ENCODE measurements at places on chromosomes 4 and X.
A peak's percentile ranks its signal among the peaks of the same experiment; 100 is the strongest.

- DNase-seq, result no peak
These were observed 54.1 kb downstream of the GRK4 start for GRCh38 chr4:3017504-3017903.

- DNase-seq, result no peak
These were observed 1075.7 kb upstream of the PABPC4L start for GRCh38 chr4:135277068-135277979.

GRCh38 chrX:45850197-45850774 lies 649.6 kb upstream of the DIPK2B start:
- DNase-seq, result no peak

DNA sequence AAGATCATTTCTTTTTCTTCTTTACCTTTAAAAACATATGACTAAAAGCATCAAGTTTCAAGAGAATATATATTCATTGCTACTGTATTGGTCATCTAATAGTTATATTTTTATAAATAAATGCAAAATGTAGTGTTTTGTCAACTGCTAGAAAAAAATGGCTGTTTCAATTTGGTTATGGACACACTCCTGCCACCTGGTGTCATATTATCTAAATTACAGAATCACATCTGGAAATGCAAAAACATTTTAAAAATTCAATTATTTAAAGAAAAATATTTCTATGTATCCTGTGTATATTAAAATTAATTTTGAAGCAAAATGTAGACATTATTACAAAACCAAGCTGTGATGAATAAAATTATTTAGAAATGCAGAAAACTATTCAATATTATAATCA lies 329.4 kb upstream of the PCDH18 start:
- DNase-seq, result peak; percentile 14

DNA sequence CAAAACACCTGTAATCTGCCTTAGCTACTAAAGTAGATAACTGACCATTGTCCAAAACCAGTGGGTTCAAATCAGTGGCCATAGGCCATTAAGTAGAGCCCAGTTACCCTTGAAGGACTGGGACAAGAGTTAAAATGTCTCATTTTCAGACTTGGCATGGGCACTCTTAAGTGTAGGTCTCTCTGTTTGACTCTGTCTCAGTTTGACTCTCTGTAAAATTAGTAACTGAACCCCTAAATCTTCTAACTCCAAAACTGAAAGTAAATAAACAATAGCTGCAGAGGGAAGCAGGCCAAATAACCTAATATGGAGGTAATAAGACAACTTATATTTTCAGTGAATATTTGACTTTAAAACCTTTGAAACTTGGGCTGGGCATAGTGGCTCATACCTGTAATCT lies 89.1 kb downstream of the SLC16A2 start:
- DNase-seq, result no peak

DNA sequence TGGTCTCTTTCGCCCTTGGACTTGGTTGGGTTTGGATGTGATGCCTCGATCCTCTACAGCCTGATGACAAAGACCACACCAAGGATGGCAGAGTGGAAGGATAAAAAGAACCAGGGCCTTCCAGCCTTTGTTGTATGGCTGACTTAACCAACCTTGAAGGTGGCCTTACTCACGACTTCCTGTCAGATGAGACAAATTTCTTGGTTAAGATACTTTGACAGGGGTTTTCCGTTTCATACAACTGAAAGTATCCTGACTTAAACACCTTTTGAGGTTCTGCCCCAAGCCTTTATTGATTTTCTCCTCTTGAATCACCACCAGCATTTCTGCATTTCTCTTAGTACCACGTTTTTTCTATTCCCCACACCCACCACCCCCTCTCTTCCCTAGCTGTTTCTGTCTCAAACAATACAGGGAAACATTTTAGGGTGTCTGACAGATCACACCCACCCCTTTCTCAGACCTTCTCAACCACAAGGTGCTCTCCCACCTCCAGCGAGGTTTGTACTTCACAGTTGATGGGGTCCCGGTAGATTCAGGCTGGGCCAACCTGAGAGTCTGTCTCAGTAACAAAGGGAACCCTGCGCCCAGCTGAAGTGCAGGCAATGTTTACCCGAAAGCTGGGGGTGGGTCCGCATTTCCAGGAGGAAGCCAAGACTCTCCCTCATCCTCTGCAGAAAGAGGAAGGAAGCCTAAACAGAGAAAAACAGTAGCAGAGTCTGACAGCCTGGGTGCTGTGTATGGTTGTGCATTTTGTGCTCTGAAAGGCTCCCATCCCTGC lies 5.0 kb upstream of the TSPAN5 start:
- no peak for DNase-seq

DNA sequence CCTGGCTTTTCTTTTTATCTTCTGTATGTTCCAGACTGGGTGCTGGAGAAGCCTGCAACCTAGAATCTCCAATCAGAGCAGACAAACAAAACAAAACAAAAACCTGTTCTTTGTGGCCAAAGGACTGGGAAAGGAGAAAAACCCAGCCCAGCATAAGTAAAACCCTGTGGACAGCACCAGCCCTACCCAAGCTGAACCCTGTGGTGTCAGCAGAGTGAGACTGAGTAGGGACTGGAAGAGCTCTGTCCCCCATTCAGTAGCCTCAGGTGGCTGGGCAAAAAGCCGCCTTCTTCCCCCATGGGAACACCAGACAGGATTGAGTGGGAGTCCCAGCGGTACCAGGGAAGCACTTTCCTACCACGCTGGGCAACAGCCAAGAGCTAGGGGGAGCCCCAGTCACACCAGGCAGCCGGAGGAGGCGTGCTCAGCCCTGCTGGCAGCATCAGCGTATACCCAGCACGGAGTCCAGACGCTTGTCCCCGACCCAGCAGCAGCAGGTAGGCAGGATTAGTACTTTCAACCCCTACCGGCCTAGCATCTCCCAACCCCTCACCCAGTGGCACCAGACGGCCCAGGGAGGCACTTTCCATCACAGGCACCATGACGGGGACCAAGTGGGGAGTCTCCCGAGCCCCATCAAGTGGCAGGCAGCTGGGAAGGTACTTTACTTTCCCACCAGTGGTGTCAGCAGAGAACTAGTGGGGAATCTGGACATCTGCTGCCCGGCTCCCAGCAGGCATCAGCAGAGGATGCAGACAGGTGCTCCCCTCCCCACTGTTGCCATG lies 8.6 kb upstream of the JADE3 start:
- peak; percentile 83 for DNase-seq

DNA sequence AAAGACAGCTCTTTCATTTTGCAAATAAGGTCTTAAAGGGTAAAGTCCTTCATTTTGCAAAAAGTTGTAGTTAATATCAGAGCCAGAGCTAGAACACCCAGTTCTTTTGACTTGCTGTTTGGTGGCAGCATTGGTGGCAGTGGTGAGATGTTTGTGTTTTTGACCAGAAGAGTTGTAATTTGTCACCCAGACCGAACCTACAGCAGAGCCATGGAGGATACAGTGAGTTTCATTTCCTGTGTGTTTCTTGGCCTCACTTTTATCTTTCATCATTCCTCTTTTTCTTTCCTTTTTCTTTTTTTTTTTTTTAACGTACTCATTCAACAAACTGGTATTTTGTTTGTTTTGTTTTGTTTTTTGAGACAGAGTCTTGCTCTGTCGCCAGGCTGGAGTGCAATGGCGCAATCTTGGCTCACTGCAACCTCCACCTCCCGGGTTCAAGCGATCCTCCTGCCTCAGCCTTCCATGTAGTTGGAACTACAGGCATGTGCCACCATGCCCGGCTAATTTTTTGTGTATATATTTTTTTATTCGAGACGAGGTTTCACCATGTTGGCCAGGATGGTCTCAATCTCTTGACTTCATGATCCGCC lies 116.4 kb downstream of the AFF1 start:
- DNase-seq, result no peak

GRCh38 chr4:11650801-11651596 lies 222.3 kb upstream of the HS3ST1 start:
- DNase-seq, result no peak

- peak; percentile 26 for DNase-seq
These were observed 237.0 kb downstream of the SCFD2 start for GRCh38 chr4:53128706-53129357.

DNA sequence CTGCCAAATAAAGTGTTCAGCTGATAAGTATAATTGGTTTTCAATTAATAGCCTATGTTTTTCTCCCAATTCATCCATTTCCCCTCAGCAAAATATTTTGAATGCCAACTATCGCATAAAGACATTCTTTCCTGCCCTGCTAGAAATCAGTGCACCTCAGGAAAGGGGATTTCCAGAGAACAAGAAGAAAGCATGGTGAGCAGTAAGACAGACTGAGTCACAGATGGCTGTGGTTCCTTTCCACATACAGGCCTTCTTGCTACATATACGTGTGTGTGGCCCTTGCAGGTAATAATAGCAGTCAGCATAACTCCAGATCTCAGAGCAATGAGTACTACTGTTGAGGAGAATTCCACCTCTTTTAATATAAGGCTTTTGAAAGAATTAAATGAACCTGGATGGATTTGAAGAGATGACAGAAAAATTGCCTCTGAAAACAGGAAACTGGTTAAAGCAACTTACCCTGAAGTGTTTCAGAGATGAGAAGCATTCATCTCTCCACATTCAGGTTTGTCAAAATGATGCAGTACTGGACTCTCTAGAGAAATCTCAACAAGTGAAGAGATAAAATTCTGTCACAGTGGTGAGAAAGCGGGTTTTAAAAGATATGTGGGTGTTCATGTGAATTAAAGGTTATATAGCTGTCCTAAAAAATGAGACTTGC lies 13.6 kb downstream of the GASK1B start:
- no peak for DNase-seq

DNA sequence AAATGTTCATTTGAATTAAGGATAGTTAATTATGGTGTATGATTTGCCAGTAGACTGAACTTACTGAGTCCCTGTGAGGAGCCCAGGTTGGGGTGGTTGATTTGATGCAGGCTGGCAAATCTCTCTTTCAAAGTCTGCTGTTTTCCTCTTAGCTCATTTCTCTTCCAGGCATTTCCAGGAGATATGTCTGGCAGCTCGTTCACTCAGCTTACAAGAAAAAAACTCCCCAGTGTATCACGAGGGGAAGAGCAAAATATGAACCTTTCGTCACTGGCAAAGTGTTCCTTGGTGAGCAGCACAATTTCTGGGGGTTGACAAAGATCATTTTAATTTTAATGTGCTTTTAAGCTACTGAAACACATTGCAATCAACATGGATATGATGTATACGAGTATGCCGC lies 244.2 kb downstream of the CBLL2 start:
- DNase-seq, result no peak

DNA sequence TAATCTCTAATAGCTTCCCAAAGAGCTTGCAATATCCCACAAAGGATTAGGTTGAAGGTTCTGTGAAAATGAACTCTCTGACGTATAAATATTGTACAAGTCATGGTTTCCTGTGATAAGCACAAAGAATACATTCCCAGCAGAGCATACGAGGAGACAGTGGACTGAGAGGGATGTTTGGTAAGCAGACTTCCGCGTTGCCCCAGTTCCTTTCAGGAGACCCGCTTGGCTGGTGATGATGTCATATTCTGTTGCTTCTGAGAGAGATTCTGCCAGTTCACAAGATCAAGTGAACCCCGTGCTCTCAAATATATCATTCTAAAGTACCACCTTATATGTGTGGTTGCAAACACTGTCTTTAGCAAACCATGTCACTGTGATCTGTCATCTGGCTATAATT lies 323.9 kb upstream of the CASK start:
- no peak for DNase-seq

- peak; percentile 52 for DNase-seq
These were observed 18.8 kb upstream of the SYNPO2 start for GRCh38 chr4:118869808-118870342.

DNA sequence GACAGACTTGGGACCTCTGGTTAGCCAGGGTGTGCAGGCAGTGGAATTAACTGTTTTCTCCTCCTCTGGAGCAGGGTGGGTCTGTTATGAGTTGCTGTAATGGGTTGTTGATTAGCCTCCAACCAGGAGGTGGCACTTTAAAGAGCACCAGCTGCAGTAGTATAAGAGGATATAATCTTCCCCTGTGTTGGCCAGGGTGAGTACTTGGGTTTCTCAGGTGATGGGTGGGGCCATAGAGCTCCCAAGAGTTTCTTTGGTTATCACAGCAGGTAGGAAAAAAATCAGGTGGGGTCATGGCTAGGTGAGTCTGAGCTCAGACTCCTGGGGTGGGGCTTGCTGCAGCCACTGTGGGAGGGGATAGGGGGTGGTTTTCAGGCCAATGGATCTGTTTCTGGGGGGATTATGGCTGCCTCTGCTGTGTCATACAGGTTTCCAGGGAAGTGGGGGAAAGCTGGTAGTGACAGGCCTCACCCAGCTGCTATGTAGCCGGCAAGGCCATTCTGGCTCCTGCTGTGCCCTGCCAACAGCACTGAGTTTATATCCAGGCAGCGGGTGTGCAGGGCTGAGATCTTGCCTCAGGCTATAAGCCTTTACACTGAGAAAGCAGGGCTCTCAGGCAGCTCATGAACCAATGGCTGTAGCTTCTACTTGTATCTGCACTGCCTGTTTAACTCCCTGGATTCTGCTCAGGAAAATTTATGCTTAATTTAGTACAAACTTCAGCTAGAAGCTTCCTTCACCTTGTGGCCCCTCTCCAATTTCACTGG lies 70.1 kb downstream of the CCNG2 start:
- DNase-seq, result no peak

- peak; percentile 31 for DNase-seq
These were observed 26.9 kb downstream of the ARSJ start for GRCh38 chr4:113952452-113953029.

GRCh38 chr4:77613267-77613666 lies 7.6 kb downstream of the CXCL13 start:
- DNase-seq, result no peak

DNA sequence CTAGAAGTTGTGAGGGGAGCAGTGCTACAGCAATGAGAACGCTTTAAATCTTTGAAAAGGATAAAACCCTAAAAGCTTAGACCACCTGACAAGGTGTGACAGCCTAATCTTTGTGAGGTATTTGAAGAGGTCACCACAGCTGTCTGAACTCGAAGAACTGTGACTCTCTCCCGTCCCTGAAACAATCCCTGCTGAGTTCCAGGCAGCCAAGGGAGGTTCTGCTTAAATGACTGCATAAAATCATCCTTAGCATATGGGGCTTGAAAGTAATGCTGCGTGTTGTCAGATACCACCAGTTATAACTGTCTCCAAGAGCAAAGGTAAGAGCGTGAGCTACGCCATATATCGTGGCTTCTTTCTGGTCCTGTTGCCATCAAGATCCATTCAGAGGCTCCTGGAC lies 696.3 kb downstream of the PCDH7 start:
- DNase-seq, result no peak

- peak; percentile 72 for DNase-seq
These were observed 120.8 kb upstream of the PJA1 start for GRCh38 chrX:69285881-69286564.

DNA sequence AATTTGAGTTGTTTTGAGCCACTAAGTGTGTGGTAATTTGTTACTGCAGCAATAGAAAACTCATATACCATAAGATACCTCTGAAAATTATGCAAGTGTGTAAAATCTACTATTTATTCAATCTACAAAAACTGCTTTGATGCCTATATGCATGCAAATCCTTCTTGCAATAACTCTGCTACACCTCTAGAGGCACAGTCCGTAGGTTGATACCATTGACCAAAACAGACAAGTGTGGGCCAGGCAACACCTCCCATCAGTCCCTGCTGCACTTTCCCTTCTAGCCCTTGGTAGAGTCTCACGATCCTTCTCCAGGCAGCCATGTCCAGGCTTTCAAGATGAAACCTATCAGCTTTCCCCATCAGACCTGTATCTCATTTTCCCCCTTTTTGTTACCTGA lies 48.8 kb upstream of the FAM9A start:
- no peak for DNase-seq

Measured in AG08395 (cell line).